ENCODE measurements at places on chromosomes 6 and 20.

GRCh38 chr20:61521687-61522420, 269.8 kb downstream of the CDH4 start:
- DNase-seq, result no peak

DNA sequence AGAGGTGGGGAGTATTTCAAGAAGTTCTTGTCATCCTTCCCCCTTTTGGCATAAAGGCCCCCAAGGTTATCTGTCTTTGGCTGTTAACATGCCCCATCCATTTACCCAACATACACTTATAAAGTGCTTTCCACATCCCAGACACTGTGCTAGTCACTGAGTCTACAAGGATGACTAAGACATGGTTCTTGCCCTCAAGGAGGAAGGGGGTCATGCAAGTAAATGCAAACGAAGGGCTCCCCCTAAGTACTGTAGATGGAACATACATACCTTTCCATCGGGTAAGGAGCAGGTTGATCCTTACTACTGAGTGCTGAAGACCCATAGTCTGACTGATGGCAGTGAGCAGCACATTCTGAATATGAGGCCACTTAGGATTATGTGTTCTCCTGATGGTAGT, 38.3 kb downstream of the HECA start:
- DNase-seq, result peak; percentile 25

DNA sequence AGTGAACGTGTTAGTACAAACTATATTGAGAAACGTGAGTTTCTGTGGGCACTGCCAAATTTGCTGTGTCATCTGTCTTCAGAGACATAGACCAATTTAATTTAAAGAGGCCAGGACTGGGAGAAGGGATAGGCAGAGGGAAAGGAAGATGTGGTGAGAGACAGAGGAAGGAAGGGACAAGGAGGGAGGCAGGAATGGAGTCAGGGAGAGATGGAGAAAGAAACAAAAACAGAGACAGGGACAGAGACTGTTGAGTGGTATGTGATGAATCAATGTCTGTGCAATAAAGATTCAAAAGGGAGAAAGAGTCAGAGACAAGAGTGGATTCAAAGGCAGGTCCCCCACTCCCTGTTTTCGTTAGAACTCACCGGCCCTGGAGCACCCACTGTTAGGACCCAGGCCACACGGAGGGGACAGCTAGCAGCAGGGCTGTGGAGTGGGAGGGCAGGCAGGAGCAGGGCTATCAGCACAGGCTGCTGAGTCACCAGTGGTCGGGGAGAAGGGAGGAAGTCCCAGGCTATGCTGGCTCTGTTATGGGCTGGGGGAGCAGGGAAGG, 51.6 kb upstream of the CHD6 start:
- DNase-seq, result no peak

DNA sequence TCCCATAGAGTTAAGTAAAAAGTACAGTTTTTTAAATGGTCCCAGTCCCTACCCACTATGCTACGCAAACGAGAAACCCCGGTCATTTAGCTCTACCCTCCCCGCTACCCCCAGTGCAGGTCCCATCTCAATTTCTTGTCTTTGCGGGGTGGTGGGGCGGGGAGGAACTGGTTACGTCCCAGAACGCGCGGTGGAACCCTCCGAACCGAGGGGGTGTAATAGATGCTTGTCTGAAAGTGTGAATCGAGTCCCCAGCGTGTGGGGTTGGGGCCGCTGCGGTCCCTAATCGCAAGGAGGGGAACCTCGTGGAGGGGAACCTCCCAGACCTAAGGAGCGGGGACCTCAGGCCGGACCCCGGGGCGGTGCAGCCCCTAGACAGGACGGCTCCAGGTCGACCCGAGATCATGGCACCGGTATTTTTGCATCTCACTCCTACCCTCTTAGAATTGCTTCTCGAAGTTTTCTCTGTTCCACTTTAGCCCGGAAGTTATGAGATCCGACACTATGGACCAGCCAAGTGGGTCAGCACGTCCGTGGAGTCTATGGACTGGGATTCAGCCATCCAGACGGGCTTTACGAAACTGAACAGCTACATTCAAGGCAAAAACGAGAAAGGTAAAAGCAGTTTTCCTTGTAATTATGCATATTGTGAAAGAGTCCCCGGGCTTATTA, 779 bp downstream of the HEBP2 start:
- peak; percentile 30 for DNase-seq

DNA sequence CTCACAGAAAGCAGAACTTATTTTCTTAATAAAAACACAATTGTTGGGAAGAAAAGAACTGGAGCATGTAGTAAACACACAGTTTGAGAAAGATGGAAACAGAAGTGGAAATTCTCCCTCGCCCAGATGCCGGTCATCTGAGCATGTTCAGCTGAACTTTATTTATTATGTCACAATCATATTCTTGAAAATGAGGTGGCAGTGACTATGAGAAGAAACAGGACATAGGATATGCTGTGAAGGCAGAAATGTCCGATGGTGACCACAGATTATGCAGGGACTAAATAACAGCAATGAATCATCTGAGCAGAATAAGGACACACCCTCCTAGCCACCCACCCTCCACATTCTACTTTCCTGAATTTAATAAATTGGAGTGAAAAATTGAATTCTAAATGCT, 425.3 kb upstream of the NOX3 start:
- DNase-seq, result no peak

DNA sequence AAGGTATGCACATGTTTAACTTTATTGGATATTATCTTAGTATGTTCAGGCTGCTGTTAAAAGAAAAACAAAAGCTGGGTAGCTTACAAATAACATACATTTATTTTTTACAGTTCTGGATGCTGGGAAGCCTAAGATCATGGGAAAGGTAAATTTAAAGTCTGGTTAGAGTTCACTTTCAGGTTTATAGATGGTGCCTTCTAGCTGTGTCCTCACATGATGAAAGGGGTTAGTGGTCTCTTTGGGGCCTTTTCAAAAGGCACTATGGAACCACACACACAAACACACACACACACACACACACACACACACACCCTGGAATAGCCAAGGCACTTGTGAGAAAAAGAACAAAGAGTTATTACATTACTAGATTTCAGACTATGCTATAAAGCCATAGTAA, 805.8 kb upstream of the GJE1 start:
- DNase-seq, result no peak

DNA sequence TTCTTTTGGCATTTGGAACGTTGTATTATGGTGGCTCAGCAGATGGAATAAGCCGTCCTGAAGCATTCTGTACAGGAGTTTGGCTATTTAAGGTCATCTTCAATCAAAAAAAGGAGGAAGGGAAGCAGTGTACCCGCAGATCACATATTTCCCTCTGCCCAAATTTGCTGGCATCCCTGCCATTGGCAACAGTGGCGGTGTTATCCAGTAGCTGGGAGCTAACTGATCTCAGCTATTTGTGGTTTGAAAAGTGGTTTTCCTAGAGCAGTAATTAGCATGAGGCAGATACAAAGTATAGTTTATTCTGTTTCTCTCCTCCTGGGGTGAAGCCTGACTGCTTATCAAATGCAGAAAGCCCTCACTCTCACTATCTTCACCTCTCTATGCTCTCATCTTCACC, 576.8 kb downstream of the QKI start:
- no peak for DNase-seq

Measured in RKO (cell line).